Activated CD4-positive, alpha-beta T cell treated with anti-CD3 and anti-CD28 coated beads, Interleukin-2, Interleukin-4, amounts not matched to agents 100 ng/mL and 50 ng/mL, durations not matched to agents 16 hours and 8 hours (primary cell): ENCODE measurements at places on chromosomes 5 and 9.
A peak's percentile ranks its signal among the peaks of the same experiment; 100 is the strongest.

GRCh38 chr5:177403102-177403791, 2.8 kb upstream of the PFN3 start:
- DNase-seq = peak; percentile 17

GRCh38 chr5:136094913-136095641, 37.6 kb upstream of the SMAD5 start:
- no peak for DNase-seq

- no peak for DNase-seq
These were observed 12.6 kb upstream of the PAX5 start for GRCh38 chr9:37046683-37047082.

DNA sequence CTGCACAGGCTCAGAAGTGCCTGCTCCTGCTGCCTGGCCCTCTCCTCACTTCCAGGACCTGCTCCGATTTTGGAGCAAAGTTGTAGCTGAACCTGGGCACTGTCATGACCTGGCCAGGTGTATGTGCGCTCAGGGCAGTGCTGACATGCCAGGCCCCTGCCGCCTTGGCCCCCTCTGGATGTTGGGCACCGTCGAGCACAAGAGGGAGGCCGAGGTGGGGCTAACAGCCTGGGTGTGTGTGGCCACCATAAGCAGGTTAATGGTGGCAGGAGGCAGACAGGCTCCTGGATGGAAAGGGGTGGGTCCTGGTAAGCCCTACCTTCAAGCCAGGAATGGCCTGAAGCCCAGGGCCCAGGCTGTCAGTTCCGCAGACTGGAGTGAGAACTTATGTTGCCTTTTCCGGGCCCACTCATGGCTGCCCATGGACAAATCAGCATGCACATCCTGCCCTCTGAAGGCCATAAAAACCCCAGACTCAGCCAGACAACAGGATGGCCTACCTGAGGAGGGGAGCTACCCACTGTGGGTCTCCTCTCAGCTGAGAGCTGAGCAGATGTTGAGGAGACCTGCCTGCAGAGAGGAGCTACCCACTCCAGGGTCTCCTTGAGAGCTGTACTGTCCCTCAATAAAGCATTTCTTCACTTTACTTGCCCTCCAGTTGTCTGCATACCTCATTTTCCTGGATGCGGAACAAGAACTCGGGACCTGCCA, 66.2 kb downstream of the NACC2 start:
- no peak for DNase-seq

- DNase-seq = no peak
These were observed 91.9 kb downstream of the EHMT1 start for GRCh38 chr9:137710704-137711103.

- no peak for DNase-seq
These were observed 133.4 kb downstream of the SLC25A46 start for GRCh38 chr5:110872200-110872599.

- DNase-seq = no peak
These were observed 95.8 kb downstream of the RAPGEF6 start for GRCh38 chr5:131539251-131539650.

DNA sequence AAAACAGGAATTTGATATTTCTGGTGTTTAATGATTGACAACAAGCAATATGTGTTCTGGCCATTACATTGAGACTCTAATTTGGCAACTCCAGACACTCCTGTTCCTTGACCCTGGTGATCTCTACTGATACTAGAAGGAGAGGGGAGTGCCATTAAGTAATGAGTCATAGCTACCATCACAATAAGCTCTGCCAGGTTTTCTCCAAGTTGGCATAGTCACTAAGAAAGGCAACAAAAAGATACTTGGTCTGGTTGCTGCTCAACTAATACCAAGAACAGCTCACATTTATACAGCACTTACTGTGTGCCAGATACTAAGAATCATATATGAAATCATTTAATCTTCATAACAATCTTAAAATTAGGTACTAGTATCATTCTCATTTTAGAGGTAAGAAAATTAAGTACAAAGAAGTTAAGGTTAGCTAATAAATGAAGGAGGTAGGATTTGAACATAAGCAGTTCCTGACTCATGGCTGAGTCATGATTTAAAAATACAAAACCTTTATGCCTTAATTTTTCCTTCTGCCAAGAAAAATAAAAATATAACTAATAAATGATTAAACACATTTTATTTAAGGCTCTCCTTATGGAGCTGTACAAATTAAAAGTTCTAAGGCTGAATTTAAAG, 19.9 kb upstream of the PRXL2C start:
- no peak for DNase-seq

DNA sequence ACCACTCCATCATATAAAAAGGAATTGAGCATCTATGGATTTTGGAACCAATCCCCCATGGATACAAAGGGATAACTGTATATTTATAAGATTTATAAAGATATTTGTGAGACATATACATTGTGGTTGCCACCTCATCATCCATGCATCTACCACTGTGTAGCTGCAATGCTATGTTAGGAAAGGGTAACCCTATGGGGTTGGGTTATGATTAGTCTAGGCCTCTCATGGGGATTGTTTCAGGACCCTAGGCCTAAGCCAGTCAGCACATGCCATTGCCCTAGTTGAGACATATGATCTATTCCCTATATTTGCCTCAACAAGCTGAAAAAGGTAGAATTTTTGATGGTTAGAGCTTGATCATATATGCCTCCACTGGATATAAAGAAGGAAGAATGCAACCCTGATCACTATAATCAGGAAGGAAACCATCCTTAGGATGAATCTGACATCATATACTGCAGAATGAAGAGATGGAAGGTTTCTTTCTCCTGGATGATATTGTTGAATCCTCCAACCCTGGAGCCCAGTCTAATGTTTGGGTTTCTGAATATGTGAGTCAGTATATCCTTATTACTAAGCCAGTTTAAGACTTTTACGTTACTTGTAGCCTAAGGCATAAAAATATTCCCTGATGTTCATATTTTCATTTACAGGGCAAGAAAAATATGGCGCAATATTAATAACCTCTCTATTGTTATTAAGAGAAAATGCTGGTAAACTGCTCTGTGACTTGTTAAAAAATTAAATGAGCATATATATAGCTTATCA, 94.2 kb downstream of the ADAMTS19 start:
- no peak for DNase-seq

DNA sequence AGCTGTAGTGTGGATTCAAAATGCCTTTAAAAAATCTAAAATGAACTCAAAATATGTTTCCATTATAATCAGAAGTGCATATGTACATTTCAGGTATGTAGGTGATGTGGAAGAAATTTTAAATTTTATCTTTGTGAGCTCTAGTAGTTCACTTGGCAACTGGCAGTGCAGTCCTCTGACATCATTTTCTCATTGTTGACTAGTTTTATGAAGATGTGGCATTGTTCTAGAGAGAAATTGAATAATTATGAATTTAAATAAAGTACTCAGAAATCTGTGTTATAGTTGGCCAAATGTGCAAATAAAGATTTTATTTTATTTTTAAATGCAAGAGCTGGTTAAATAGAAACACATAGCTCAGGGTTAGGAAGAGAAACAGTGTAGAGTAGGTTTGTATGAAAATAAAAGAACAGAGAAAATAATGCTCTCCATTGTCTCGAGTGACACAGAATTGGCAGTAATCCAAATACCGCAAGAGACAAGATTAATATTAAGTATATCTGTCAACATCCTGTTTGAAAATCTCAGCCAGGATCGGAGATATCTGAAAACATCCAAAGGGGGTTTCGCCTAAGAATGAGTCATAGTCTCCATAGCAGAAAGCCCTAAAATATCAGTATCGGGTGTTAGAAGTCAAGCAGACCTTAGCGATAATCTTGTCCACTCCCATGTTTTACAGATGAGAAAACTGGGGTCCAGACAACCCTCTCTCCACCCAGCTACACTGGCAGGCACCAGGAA, 189.4 kb downstream of the CCDC192 start:
- DNase-seq = no peak

DNA sequence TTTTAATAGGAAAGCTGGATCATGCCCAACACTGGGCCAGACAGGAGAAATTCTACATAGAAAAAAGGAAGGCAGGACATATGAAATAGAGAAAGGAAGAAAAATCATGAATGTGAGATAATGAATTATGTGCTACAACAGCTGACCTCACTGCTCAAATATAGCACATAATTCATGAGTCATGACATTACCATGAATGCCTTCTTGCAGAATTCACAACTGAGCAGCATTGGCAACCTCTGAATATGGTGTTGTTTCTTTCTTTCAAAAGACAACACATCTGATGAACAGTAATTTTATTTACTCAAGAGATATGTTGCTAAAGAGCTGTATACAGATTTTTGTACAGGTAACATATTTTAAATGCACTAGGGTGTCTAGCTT, 34.4 kb downstream of the APBA1 start:
- DNase-seq = no peak

GRCh38 chr9:34256104-34256503, 73.0 kb downstream of the KIF24 start:
- DNase-seq = no peak

GRCh38 chr5:147809830-147810666, 21.4 kb downstream of the SPINK1 start:
- no peak for DNase-seq

DNA sequence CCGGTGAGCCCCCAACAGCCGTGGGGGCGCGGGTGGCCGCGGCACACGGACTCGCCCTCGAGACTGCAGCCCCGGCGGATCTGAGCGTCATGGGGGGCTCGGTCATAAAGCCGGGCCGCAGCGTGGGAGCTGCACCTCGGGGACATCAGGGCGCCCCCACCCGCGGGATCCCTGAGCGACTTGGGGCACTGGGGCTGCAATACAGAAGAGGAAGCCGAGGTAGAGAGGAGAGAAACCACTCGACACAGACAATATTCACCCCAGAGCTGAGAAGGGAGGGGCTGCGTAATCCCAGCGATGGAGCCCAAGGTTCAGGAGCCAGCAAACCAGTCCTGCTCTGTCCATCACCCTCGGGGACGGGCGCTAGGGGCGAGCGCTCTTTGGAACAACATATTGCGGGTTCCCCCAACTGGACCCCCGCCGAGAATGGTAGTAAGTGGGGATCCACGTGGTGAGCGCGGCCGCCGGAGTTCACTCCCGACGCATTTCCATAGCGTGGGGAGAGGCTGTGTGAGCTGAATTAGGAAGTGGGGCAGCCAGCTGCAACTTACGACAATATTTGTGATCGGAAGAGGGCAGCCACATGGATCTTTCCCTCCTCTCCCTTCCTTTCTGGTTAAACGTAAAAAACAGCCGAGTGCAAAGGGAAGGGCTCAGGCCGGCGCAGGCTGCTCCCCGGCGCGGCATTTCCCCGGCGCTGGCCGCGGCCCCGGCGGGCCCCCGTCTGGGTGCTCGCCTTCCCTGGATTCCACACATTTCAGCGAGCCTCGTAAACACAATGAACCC, 9.9 kb downstream of the PTCH1 start:
- DNase-seq = peak; percentile 9

GRCh38 chr5:179733772-179734126, 1.1 kb downstream of the MAML1 start:
- no peak for DNase-seq

DNA sequence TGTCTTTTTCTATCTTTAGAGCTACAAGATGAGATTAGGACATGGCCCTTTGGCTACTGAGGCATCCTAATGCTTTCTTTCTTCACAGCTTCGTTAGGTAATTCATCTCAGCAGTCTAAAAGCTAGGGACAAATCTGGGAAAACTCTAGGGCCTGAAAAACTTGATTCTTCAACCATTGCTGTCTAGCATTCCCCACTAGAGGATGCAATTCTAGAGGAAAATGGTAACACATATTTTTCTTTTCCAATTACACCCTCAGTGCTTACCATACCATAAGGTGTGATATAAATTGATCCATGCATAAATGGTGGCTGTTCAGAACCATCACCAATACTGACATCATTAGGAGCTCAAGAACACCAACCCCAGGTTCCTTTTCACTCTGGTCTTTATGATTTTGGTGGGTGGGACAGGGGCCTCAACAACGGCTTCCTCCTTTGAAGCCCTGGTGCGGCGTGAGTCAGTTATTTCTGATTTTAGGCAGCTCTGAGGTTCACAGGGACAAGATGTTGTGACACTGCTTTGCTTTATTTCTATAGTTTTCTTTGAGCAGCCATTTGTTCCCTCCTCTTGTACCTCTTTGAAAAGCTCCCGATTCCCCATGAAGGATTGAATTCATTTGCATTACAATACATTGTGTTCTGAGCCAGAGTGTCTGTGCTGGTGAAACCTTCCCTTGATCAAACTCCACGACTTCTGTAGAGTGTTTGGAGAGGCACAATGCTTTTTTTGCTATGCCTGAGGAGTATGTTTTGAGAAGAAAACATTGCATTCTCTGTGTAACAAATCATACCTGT, 526.0 kb upstream of the TRPC7 start:
- DNase-seq = no peak

DNA sequence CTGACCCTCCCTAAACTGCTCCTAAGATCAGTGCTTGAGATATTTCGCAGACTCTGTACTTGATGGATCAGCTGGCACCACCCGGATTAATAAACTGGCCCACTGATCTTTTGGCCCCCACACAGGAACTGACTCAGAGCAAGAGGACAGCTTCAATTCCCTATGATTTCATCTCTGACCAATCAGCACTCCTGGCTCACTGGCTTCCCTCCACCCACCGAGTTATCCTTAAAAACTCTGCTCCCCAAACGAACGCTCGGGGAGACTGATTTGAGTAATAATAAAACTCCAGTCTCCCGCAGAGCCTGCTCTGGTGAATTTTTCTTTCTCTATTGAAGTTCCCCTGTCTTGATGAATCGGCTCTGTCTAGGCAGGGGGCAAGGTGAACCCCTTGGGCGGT, 36.5 kb upstream of the CD180 start:
- DNase-seq = no peak

GRCh38 chr9:99040911-99041582, 63.9 kb upstream of the TGFBR1 start:
- no peak for DNase-seq

- DNase-seq = no peak
These were observed 6.2 kb upstream of the FYB1 start for GRCh38 chr5:39225405-39226099.

DNA sequence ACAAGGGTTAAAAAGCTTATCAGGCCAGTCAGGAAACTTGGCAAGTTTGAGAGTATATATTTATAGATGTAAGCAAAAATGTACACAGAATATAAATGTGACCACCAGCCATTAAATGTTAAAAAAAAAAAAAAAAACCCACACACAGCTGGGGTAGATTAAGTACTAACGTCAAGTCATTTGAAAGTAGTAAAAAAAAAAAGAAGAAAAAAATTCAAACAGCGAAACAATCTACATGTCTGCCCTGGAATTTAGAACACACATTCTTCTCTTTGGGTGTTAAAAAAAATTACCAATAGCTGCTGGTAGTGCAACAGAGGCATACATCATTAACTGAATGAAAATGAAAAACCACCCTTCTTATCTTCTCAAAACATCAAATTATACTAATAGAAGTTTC, 269.7 kb downstream of the MLLT3 start:
- no peak for DNase-seq

DNA sequence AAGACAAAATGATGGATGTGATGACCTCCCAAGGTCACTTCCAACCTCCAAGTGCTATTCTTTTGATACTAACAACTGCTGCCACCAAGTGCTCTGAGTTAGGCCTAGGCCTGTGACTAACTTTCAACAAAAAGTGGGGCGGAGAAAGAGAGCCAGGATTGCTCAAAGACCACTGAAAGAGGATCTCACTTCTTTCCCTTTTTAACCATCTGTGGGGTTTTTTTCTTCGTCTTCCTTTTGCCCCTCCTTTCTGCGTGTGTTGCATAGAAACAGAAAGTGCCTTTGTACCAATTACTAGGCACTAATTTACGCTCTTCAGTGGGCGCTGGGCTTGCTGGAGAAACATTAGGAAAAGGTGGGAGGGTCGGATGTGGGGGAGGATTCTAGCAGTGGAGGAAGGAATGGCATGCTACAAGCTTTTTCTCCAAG, 8.0 kb downstream of the KLF9 start:
- peak; percentile 38 for DNase-seq

GRCh38 chr9:84271531-84271900, 69.0 kb downstream of the SLC28A3 start:
- peak; percentile 60 for DNase-seq

GRCh38 chr5:118548761-118549720, 439.3 kb downstream of the DTWD2 start:
- DNase-seq = no peak
